Activated CD4-positive, CD25-positive, alpha-beta regulatory T cell (primary cell): ENCODE measurements at places on chromosomes 12 and 14.

DNA sequence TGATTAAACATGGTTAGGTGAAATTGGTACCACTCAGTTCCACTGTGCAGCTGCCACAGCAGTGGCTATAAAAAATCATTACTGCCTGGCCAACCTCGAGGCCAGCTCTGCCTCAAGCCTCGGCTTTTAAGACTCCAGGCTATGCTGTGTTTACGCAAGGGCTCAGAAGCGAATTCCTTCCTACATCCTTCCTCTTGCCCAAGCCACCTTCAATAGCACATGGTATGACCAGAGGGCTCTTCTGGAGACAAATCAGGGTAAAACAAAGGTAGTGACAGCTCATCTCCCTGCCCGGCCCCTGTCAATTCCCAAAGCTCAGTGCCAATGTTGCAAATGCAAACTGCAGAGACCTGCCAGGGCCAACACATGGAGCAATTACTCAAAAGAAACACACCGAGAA is 31.9 kb downstream of the NUAK1 start:
- no peak for DNase-seq

- no peak for DNase-seq
These were observed 3.6 kb downstream of the ISCU start for GRCh38 chr12:108565976-108566375.

DNA sequence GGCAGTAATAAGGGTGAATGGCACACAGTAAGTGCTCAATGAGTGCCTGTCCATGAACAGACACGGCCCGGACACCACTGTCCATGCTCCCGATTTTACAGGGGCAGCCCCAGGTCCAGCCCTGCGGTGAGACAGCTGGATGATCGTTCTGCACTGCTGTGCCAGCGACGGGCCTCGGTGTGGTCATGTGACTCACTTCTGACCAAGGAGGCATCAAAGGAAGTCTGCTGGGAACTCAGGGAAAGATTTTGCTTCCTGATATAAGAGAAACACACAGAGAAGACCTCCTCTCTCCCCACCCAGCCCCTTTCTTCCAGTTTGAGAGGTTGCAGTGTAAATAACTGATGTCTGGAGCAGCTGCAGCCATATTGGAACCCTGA is 126.6 kb downstream of the SCARB1 start:
- no peak for DNase-seq

- no peak for DNase-seq
These were observed 232.1 kb downstream of the FOXN3 start for GRCh38 chr14:89184952-89185351.

DNA sequence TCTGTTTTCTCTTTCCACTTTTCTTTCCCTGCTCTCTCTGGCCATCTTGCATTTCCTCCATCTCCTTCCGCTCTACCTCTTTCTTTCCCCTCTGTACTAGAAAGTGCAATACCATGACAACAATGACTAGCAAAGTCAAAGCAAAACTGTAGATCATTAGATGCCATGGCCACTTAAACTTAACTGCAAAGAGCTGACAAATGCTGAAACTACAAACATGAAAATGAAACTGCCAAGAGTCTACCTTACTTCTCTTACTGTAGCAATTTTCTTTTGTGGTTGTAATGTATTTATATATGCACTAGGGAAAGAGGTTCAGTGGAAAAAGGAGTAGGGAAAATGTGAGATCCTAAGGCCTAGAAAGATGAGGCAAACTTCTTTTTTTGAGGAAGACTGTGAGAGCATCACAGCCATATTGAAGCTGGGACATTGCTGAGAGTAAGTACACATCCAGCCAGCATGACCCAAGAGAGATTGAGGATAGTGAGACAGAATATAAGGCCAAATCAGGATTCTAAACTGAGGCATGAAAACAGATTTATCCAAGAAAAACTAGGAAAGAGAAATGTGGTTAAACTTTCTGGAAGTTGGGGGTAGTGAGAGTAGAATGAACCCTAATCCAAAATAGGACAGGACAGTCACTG is 276.6 kb upstream of the NAV3 start:
- DNase-seq, result no peak

DNA sequence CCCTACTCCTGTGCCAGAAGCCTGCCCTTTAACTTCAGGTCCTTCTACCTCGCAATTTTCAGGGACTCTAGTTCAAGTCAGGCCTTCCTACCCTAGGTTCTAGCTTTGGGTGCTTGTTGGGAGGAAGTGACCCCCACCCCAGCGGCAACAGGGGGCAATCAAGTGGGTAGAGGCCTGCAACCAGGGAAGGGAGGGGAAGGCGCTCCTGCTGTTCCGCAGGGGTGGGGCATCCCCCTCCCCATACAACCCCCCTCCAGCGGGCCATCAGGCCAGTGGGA is 204 bp upstream of the PRPH start:
- DNase-seq, result no peak

- no peak for DNase-seq
These were observed 11.6 kb upstream of the SRSF9 start for GRCh38 chr12:120481022-120481767.

GRCh38 chr12:92042791-92043531 is 102.7 kb downstream of the BTG1 start:
- DNase-seq, result no peak

GRCh38 chr12:43590307-43590706 is 38.3 kb upstream of the ADAMTS20 start:
- no peak for DNase-seq

DNA sequence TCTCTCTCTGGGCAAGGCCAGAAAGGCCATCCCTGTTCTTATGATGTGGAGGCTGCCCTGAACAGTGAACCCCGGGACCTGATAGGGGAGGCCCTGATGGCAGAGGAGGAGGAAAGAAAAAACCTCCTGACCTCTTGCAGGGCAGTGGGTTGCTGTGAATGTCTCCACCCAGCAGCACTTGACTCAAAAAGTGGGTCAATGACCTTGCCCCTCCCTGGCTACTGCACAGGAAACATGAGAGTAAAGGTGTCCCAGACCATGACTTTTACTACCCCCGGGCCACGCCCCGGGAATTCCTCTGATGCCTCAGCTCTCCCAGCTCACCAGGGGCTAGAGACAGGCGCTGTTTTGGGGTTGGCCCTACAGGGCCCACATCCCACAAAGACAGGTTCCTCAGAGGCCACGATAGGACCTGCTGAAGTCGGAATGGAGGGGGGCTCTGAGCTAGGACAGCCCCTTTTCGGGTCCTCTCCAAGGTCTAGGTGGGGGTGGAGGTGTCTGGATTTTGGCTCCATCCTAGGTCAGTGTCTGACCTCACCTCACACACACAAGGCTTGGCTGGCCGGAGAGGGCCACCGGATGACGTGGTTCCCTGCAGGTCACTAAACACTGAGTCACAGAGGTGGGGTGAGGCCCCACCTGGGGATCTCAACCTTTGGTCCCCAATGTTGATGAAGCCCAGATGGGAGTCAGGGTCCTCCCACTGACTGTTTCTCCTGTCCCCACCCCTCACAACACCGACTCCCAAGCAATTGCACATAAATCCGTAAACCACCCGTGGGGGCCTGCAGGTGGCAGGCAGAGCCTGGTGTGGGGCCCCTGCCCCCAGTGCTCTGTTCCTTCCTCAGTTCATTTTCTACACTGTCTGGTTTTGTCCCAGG is 1.6 kb downstream of the RHOF start:
- DNase-seq, result no peak

GRCh38 chr14:54335569-54336155 is 61.1 kb upstream of the CDKN3 start:
- no peak for DNase-seq

GRCh38 chr14:100203962-100204834 is 34.7 kb upstream of the YY1 start:
- no peak for DNase-seq

GRCh38 chr12:115166698-115167315 is 482.8 kb upstream of the TBX3 start:
- no peak for DNase-seq

GRCh38 chr12:113161415-113162016 is 12.0 kb downstream of the CFAP73 start:
- no peak for DNase-seq
